ENCODE measurements at places on chromosomes 7 and 10. TPM values are rescaled to one million over a fixed set of nuclear protein-coding genes. Genes with fewer than 3 reads are reported as not detected.

DNA sequence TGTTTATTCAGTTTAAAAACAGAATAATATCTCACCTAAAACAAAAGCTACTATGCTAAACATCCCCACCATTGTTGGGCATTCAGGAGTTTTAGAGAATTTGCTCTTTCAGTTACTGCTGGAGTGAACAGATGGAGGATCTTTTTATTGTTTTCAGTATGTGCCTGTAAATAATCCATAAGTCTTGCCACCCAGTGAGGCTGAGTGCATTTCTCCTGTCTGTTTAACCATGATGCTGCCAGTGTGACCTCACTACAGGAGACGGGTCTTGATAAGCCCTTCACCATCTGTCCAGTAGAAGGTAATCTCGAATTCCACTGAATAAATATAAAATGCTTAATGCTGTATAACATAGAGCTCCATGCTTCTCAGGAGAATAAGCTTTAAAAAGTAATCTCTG, 430.9 kb downstream of the POM121L12 start:
- no peak overlapping the region for H3K4me3 ChIP-seq
- H3K27me3 ChIP-seq = no peaks in the 10 kb centered on the region
- no peaks in the 10 kb centered on the region for H3K4me1 ChIP-seq
- no peak for DNase-seq
- no peak overlapping the region for H3K27ac ChIP-seq

DNA sequence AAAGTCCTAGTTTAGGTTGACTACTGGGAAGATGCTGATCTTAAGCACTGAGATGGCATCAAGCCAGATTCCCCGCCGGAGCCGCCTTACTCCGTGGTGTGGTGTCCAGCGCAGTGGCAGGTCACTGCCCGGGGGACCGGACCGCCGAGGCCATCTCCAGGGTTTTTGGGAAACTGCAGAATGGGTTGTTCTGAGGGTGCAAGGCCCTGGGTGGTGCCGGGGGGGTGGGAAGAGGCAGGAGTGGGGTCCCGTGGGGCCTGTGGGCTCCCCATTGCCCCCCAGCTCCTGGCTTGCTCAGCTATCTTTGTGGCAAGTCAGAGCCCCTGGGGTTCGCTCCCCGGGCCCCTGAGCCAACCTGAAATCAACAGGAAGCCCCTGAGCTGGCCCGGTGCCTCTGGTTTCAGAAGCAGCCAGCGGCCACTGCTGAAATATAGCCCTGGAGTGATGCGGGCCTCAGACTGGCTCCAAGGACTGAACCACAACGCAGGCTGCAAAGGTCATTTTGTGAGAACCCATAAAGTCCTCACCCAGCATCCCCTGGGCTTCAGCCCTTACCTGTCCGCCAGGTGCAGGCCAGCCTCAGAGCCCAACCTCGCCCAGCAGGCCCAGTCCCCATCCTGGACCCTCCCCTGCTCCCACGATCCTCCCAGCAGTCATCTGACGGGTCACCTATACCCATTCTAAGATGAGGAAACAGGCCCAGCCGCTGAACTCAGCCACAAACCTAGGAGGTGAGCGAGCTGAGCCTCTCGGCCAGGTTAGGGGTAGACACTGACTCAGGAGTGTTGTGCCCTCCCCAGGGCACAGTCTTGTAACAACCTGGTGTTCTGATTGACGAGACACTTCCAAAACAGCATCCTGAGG, 102.7 kb downstream of the PDGFA start:
- no peak overlapping the region for H3K4me3 ChIP-seq
- H3K36me3 ChIP-seq = no peaks in the 10 kb centered on the region
- H3K27ac ChIP-seq = no peak overlapping the region
- H3K27me3 ChIP-seq = no peaks in the 10 kb centered on the region

- peak overlapping the region; percentile 48 for H3K27ac ChIP-seq
- no peak for DNase-seq
Observed at GRCh38 chr7:24896031-24896501, 83.9 kb downstream of the OSBPL3 start.

DNA sequence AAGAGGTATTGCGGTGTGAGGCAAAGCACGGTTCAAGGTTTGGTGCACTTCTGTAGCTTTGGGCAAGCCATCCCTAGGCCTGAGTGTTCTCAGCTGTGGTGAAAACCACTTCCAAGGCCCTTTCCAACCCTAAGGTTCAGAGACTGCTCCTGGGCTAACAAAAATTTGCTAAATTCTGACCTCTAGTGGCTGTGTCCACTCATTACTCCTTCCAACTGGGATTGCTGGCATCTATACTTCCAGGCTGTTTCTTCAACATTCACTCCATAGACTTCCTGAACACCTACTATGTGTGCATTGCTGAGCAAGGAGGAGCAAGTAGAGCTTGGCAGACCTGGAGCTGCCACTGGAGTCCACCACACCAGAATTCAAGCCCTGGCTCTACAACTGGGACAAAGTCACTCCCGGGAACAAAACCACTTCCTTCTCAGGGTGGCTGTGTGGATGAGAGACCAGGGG, 29.3 kb upstream of the SH3PXD2A start:
- H3K4me3 ChIP-seq = no peak overlapping the region
- DNase-seq = no peak
- peaks cover 12% of the 10 kb centered on the region for H3K36me3 ChIP-seq

- peaks cover 39% of the 10 kb centered on the region for H3K36me3 ChIP-seq
- H3K27ac ChIP-seq = peak overlapping the region; percentile 96
- H3K4me1 ChIP-seq = peaks cover 79% of the 10 kb centered on the region
Observed at GRCh38 chr10:47257396-47258120, 42.4 kb upstream of the GDF10 start.

DNA sequence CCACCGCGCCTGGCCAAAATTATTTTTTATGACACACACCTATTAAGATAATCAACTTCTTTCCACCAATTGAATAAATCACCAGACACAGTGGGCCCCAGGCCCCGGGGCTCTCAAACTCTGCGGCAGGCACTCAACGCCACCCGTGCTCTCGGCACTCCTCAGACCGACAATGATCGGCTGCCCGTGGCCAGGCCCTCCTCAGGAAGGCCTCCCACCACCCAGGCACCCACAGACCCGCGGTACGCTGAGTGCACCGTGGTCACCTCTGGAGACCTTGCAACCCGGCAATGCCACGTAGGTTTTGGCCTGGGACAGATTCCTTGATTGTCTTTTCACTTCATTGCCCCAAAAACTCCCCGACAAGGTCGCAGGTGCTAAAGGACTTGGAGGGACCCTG, 6.9 kb downstream of the RADIL start:
- no peaks in the 10 kb centered on the region for H3K4me1 ChIP-seq
- no peak for DNase-seq
- H3K27me3 ChIP-seq = peaks cover 28% of the 10 kb centered on the region
- H3K4me3 ChIP-seq = no peak overlapping the region
- H3K27ac ChIP-seq = no peak overlapping the region

DNA sequence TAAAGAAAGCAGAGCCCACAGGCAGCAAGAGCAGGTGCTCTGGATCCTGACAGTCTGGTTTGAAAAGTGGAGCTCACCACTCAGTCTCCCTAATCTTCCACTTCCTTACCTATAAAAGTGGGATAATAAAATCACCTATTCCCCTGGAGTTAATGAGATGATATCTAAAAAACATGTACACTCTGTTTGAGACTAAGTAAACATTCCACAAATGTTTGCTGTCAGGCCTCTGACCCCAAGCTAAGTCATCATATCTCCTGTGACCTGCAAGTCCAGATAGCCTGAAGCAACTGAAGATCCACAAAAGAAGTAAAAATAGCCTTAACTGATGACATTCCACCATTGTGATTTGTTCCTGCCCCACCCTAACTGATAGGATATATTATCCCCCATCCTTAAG, 1324.5 kb downstream of the XPNPEP1 start:
- no peak for DNase-seq
- no peak overlapping the region for H3K27ac ChIP-seq
- H3K4me3 ChIP-seq = no peak overlapping the region
- no peaks in the 10 kb centered on the region for H3K4me1 ChIP-seq
- H3K27me3 ChIP-seq = no peaks in the 10 kb centered on the region

- H3K4me3 ChIP-seq = no peak overlapping the region
- no peak for DNase-seq
- H3K36me3 ChIP-seq = peaks cover 57% of the 10 kb centered on the region
- peaks cover 5% of the 10 kb centered on the region for H3K27me3 ChIP-seq
- H3K4me1 ChIP-seq = peaks cover 31% of the 10 kb centered on the region
- H3K27ac ChIP-seq = peak overlapping the region; percentile 27
Observed at GRCh38 chr7:44801890-44802289, 5.4 kb downstream of the PPIA start.

DNA sequence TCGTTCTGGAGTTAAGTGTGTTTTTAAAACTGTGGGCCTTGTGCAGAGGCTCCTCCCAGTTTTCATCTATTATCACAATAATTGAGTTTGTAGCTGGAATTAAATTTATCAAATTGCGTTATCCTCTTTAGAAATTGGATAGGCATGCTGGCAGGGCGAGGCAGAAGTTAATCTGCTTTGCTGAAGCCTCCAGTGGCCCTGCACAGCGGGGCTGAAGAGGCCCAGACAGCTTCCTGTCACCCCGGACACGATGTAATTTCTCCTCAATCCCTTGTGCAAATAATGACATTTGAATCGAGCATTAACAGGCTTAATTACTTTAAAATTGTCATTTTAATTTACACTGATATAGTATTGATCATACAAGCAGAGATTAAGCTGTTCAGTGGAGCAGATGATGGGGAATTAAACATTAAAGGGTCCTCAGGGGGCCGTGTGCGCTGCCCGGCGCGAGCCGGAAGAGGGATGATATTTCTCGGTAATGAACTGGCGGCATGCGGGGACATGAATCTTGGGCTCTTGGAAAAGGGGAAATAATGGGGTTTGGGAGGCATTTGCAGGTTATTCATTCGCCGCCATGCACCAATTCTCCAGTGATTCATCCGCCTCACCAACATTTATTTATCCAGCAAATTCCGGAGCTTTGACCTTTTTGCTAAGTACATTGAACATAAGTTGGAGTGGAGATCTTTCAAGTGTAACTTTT, 118.5 kb downstream of the NKX6-2 start:
- no peak overlapping the region for H3K4me3 ChIP-seq
- no peaks in the 10 kb centered on the region for H3K36me3 ChIP-seq
- H3K27ac ChIP-seq = no peak overlapping the region
- no peak for DNase-seq
- peaks cover 10% of the 10 kb centered on the region for H3K4me1 ChIP-seq
- no peaks in the 10 kb centered on the region for H3K27me3 ChIP-seq

GRCh38 chr7:134364619-134365037, 47.9 kb upstream of the SLC35B4 start:
- H3K27me3 ChIP-seq = peaks cover 18% of the 10 kb centered on the region
- no peak overlapping the region for H3K27ac ChIP-seq
- H3K4me1 ChIP-seq = no peaks in the 10 kb centered on the region

DNA sequence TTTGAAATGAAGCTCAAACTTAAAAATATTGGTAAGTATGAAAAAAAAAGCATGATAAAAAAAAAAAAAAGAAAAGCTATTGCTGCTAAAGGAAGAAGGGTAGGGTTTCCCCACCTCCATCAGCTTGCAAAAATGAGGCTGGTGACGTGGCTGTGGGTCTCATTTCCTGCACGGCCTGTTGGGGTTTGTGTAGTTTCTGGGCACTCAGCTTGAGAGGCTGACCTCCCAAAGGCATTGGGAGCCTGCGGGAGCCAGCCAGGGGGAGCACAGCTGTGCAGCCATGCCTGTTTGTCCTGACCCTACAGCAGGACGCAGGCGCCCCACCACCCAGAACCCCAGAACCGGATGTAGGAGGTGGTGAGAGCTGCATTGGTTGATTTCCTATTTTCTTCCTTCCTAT, 48.8 kb upstream of the CARD11 start:
- peak overlapping the region; percentile 91 for H3K27ac ChIP-seq
- H3K36me3 ChIP-seq = peaks cover 5% of the 10 kb centered on the region
- DNase-seq = peak; percentile 78
- no peak overlapping the region for H3K4me3 ChIP-seq
- H3K4me1 ChIP-seq = peaks cover 64% of the 10 kb centered on the region
- H3K27me3 ChIP-seq = no peaks in the 10 kb centered on the region

DNA sequence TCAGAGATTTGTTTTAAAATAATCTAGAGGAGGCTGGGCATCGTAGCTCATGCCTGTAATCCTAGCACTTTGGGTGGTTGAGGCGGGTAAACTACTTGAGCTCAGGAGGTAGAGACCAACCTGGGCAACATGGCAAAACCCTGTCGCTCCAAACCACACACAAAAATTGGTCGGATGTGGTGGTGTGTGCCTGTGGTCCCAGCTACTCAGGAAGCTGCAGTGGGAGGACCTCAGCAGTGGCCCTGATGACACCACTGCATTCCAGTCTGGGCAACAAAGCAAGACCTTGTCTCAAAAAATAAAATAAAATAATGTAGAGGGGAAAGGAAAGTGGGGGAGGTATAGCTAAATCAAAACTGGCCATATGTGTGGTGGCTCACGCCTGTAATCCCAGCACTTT, 13.9 kb upstream of the PPP3CB start:
- H3K4me1 ChIP-seq = no peaks in the 10 kb centered on the region
- no peaks in the 10 kb centered on the region for H3K27me3 ChIP-seq
- DNase-seq = no peak
- H3K27ac ChIP-seq = no peak overlapping the region
- H3K4me3 ChIP-seq = no peak overlapping the region
- H3K36me3 ChIP-seq = peaks cover 3% of the 10 kb centered on the region

GRCh38 chr10:13717936-13718772, 131.4 kb downstream of the PRPF18 start:
- no peaks in the 10 kb centered on the region for H3K36me3 ChIP-seq
- DNase-seq = peak; percentile 41
- no peaks in the 10 kb centered on the region for H3K27me3 ChIP-seq
- peak overlapping the region; percentile 69 for H3K4me3 ChIP-seq
- no peak overlapping the region for H3K27ac ChIP-seq

DNA sequence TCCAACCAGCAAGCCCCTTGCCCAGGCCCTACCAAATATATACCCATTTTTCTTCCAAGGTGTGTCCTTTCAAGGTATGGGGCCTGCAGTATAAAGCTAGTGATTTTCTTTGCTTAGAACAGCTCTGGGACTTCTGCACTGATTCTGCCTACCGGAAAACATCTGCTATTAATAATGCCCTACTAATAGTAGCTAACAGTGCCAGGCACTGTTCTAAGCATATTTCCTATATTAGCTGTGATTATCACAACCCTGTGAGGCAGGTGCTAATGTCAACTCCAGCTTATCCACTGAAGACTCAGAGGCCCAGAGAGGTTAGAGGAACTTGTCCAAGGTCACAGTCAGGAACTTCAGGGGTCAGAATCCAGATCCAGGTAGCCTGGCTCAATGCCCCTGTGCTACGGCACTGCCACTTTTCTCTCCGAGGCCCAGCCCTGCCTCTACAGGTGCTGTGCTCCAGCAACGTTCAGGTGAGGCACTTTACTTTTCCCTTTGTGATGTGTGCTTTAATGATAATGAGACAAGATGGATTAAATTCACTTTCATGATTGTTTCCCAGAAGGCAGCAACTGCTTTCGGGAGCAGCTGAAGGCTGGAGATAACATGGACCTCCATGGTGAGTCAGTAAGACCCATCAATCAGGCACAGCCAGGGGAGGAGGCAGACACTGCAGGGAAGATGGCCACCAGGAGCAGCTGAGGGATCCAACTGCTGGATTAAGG, 26.7 kb downstream of the TAS2R41 start:
- no peak for DNase-seq
- H3K4me1 ChIP-seq = peaks cover 4% of the 10 kb centered on the region
- no peak overlapping the region for H3K4me3 ChIP-seq
- no peaks in the 10 kb centered on the region for H3K27me3 ChIP-seq

TFR2 gene
- 11.1 TPM for total RNA-seq

CPA2 gene
- total RNA-seq = not detected

SPDYE16 gene
- total RNA-seq = 0.12 TPM

GIMAP8 gene
- 11.1 TPM for total RNA-seq
